ENCODE measurements at places on chromosomes 2 and 18. TPM values are rescaled to one million over a fixed set of nuclear protein-coding genes. Genes with fewer than 3 reads are reported as not detected.

DNA sequence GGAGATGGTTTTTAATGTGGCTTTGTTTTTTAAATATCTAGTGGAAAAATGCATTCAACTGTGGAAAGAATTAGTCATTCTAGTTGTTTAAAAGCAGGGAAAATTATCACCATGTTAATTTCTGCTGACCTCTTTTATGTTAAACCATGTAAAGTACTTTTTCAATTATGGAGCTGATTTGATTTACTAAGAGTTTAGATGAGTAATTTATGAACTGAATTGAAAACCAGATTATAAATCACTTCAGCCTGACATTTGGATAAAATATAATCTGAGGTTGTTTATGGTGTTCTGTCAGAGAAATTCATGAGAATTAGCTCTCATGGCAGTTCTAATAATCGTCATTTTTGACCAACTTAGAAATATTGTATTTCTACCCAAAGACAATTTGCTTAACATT lies 11.6 kb downstream of the ITGA4 start:
- peaks cover 47% of the 10 kb centered on the region for H3K36me3 ChIP-seq
- H3K27ac ChIP-seq = no peak overlapping the region
- DNase-seq = no peak
- H3K4me3 ChIP-seq = no peak overlapping the region
- H3K27me3 ChIP-seq = no peaks in the 10 kb centered on the region
- H3K4me1 ChIP-seq = peaks cover 72% of the 10 kb centered on the region

Gene CNTNAP5
- total RNA-seq = not detected

- no peak overlapping the region for H3K27ac ChIP-seq
- no peak for DNase-seq
- peaks cover 2% of the 10 kb centered on the region for H3K27me3 ChIP-seq
These were observed 27.9 kb downstream of the KCNE4 start for GRCh38 chr2:223079925-223080324.

DNA sequence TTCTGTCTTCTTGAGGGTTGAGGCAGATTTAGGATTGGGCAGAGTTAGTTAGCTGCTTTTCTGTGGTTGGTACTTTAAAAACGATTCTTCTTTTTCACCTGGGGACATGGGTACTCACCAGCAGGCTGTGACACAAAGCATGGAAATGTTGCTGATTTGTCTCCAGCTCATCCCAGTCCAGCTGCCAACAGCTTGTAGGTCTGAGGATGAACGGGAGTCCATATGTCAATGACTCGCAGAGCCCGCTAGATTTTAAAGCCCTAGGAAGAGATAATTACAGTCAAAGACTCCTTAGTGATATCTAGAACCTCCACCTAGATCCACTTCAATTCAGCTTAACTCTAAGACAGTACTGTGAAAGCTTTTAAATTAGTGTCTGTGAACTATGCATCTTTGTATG lies 20.8 kb downstream of the DOK1 start:
- H3K4me1 ChIP-seq = peaks cover 27% of the 10 kb centered on the region
- H3K27me3 ChIP-seq = no peaks in the 10 kb centered on the region
- peaks cover 2% of the 10 kb centered on the region for H3K36me3 ChIP-seq
- H3K27ac ChIP-seq = no peak overlapping the region
- H3K4me3 ChIP-seq = no peak overlapping the region
- DNase-seq = no peak

- H3K4me3 ChIP-seq = no peak overlapping the region
- peaks cover 6% of the 10 kb centered on the region for H3K27me3 ChIP-seq
- no peaks in the 10 kb centered on the region for H3K36me3 ChIP-seq
- no peak overlapping the region for H3K27ac ChIP-seq
- H3K4me1 ChIP-seq = peaks cover 5% of the 10 kb centered on the region
- no peak for DNase-seq
These were observed 201.2 kb downstream of the CTIF start for GRCh38 chr18:48740068-48740440.

Gene SNORC
- 2.1 TPM for total RNA-seq

GRCh38 chr2:43024515-43025011 lies 201.8 kb downstream of the ZFP36L2 start:
- no peak overlapping the region for H3K4me3 ChIP-seq
- peaks cover 3% of the 10 kb centered on the region for H3K36me3 ChIP-seq
- H3K27ac ChIP-seq = no peak overlapping the region
- H3K4me1 ChIP-seq = peaks cover 10% of the 10 kb centered on the region
- DNase-seq = peak; percentile 45
- no peaks in the 10 kb centered on the region for H3K27me3 ChIP-seq

GRCh38 chr2:43370705-43371104 lies 144.3 kb upstream of the ZFP36L2 start:
- peaks cover 10% of the 10 kb centered on the region for H3K36me3 ChIP-seq
- no peaks in the 10 kb centered on the region for H3K27me3 ChIP-seq
- no peak overlapping the region for H3K4me3 ChIP-seq
- no peak overlapping the region for H3K27ac ChIP-seq

Gene EGR4
- total RNA-seq = not detected

DNA sequence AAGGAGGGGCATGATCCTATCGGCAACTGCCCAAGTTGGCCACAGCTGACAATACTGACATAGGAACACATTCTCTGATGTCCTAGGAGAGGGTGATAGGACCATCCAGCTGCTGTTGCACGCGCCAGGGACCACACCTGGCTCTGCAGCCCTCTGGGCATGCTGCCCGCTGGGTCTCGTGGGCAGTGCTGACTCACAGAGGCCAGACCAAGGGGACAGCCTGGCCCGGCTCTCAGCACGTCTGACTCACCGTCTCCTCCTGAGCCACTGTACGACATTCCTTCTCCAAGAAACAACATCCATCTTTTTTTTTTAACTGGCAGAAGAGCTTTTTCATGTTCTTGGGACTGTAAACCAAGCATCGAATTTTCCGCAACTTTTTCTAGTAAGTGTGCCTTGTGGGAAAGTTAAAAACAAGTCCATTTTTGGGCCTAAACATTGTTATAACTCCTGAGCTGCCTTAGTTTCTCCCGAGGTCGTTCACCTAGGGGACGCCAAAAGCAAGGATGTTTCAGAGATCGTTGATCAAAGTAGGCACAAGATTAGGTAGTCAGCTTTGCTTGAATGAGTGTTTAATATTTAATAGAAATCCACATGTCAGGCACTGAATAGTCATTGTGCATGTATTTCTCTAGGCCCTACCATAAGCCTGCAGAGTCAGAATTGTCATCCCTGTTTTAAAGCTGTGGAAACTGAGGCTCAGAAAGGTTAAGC lies 100.3 kb downstream of the TTC32 start:
- no peak overlapping the region for H3K27ac ChIP-seq
- no peak overlapping the region for H3K4me3 ChIP-seq
- H3K27me3 ChIP-seq = no peaks in the 10 kb centered on the region
- H3K4me1 ChIP-seq = no peaks in the 10 kb centered on the region

DNA sequence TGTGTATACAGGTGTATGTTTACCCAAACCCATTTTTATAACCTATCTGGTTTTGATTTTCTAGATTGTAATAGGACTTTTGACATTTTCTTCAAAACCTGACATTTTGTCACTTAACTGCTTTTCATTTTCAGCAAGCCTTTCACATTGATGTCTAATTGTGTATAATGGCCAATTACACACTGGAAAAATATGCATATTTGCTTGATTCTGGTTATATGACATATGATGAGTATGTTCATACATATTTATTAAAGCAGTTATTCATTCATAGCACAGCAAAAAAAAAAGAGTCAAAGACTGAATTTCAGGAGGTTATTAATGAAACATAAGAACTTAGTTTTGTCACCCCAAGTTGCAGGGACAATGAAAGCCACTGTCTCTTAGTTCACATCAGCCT lies 307.7 kb upstream of the TNP1 start:
- no peak for DNase-seq
- H3K27ac ChIP-seq = no peak overlapping the region
- peaks cover 9% of the 10 kb centered on the region for H3K36me3 ChIP-seq
- H3K27me3 ChIP-seq = peaks cover 8% of the 10 kb centered on the region
- H3K4me3 ChIP-seq = no peak overlapping the region

Gene TET3
- 21.0 TPM for total RNA-seq
